ENCODE measurements at places on chromosomes 2 and 18.
A peak's percentile ranks its signal among the peaks of the same experiment; 100 is the strongest.

- no peak for DNase-seq
Measured at GRCh38 chr2:83531206-83531826, 927.8 kb downstream of the SUCLG1 start.

GRCh38 chr2:63673865-63674533, 85.2 kb downstream of the MDH1 start:
- DNase-seq, result no peak

GRCh38 chr2:8646731-8647461, 35.0 kb upstream of the ID2 start:
- DNase-seq, result no peak

- no peak for DNase-seq
Measured at GRCh38 chr2:1839066-1839756, 94.9 kb upstream of the PXDN start.

GRCh38 chr2:78304678-78305077, 720.8 kb upstream of the REG3G start:
- DNase-seq, result no peak

DNA sequence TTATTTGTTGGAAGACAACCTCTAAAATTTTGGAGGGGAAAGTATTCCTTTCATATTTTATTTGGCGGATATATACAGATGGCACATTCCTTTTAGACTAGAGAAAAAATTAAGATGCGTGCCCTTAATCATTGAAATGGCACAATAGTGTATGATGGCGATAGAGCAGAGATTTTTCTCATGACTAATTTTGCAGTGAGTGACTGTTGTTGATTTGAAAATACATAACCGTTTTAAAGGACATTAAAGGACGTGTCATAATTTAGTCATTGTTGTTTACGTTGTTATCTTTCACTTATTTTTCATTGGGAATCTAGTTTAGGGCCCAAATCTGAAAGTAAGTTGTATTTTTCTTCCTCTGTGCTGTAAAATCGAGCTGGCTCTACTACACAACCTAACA, 61.7 kb downstream of the CERS6 start:
- no peak for DNase-seq

- no peak for DNase-seq
Measured at GRCh38 chr2:9300829-9301453, 94.3 kb downstream of the ASAP2 start.

DNA sequence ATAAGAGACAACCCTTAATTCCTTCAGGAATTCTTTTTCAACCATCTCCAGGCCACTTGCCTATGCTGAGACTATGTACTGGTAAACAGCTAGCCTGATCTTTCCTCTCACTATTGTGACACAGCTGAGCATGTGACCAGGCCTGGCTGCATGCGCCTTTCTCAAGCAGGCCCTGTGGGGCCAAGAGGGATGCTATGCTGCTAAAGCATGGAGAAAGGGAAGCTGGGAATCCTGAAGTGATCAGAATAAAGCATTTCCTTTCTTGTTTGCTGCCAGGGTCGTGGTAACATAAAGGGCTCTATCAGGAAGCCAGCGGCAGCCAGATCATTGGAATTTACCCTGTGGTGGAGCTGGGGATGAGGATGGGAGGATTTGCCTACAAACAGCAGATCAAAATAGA, 29.8 kb upstream of the LCLAT1 start:
- DNase-seq, result no peak

DNA sequence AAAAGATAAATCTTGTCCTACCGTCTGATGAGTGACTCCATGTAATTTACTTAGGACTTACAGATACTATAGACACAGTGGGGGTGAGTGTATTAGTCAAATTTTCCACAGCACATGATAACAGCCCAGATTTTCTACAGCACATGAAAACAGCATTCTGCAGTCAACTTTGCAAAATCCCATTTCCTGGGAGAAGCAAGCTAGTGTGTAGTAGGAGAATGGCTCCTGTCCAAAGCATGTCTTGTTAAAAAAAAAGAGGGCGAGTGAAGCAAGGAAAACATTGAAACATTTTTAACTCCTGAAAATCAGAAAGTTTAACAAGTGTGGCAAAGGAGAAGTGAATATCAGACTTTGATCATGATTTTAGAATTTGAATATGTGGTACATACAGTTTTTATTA, 817.8 kb upstream of the FAM98A start:
- DNase-seq, result no peak

DNA sequence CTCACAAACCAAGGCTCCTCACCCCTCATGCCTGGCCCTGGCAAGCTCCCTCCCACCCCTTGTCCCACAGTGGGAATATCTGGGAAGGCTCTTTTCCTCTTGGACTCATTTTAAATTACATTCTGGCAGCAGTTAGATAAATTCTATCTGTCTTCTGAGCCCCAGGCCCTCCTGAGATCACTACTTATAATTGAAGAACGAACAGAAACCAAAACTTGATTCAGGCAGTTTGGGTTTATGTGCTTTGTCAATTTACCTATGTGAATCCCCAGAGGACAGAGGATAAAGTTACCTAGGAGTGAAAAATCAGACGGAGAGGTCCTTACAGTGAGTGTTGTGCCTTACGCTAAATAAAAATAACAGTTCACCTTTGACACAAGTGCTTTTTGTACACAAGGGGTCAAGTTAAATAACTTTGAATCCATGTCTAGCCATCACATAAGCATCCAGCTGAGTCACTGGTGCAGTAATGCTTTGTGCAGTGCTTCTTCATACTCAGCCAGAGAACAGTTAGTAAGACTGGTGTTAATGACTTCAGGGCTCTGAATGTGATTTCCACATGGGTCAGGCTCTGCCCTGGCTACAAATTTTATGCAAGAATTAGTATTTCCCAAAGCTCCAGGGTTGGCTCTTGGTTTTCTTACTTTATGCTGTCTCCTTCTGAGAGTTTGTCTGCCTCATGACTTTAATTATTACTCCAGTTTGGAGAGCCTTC, 329.3 kb downstream of the INSIG2 start:
- no peak for DNase-seq

- DNase-seq, result no peak
Measured at GRCh38 chr18:62586781-62587487, 64.1 kb downstream of the ZCCHC2 start.

- no peak for DNase-seq
Measured at GRCh38 chr18:35122586-35123224, 81.5 kb downstream of the MAPRE2 start.

GRCh38 chr2:30666266-30666874, 140.9 kb downstream of the CAPN13 start:
- DNase-seq, result no peak

DNA sequence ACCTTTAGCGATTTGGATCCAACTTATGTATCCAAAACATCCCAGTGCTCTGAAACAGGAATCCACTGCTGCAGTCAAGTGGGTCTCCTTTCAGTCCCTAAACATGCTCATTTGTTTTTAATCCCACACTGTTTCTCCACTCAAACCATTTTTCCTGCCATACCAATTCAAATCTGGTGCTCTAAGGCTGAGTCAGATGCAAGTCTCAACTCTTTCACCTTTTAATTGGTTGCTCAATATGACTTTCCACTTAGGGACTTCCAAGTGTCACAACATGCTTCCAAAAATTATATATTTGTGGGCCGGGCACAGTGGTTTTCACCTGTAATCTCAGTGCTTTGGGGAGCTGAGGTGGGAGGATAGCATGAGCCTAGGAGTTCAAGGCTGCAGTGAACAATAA, 113.4 kb upstream of the TANK start:
- DNase-seq, result no peak

DNA sequence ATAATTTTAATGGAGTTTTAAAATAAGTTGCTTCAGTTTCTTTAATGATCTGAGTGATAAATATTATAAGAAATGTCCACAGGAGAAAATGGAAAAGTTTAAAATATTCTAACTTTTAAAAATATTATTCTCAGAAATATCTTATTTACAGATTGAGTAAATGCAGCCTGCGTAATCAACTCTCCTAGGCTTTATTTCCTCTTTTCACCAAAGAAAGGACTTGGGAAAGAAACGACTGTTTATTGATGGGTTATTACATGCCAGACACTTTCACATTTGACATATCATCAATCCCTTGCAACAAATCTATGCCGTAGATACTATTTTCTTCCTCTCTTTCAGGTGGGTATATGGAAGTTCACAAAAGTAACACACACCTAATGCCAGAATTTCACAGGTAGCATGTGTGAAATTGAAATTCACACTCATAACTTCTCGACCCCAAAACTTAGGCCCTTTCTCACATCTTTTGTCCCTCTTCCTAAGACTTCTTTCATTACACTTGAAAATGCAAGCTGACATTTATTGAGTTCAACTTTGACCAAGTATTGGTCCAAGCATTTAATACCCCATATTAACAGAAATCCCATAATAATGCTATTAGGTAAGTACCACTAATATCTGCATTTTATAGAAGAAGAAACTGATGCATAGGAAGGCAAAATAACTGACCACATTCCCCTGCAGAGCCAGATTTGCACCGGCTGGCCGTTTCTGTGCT, 49.2 kb downstream of the MYOM1 start:
- DNase-seq, result no peak

GRCh38 chr2:32009516-32010256, 1.1 kb downstream of the MEMO1 start:
- DNase-seq, result peak; percentile 33

- DNase-seq, result no peak
Measured at GRCh38 chr2:5668682-5669250, 23.4 kb upstream of the SOX11 start.

GRCh38 chr2:37653805-37654378, 17.6 kb downstream of the CDC42EP3 start:
- no peak for DNase-seq

- DNase-seq, result no peak
Measured at GRCh38 chr2:140187086-140187485, 1406.9 kb upstream of the NXPH2 start.

GRCh38 chr18:6616981-6617380, 112.5 kb upstream of the ARHGAP28 start:
- no peak for DNase-seq

DNA sequence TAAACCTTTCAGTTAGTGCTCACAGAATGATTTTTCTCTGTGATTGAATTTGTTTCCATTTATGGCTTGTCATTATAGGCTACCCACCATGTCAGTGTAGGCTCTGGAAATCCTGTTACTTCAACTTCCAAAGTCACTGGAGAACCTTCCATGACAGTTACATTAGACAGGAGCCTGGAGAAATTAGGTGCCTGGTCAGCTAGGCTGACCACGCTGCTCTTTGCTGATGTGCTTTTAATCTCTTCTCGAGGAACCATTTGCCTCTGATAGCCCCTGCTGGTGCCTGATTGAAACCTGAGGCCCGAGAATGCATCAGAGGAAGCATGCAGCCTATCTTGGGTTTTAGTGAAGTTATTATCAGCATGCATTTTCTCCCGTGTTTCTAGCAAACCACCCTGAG, 29.6 kb upstream of the TTN start:
- no peak for DNase-seq

DNA sequence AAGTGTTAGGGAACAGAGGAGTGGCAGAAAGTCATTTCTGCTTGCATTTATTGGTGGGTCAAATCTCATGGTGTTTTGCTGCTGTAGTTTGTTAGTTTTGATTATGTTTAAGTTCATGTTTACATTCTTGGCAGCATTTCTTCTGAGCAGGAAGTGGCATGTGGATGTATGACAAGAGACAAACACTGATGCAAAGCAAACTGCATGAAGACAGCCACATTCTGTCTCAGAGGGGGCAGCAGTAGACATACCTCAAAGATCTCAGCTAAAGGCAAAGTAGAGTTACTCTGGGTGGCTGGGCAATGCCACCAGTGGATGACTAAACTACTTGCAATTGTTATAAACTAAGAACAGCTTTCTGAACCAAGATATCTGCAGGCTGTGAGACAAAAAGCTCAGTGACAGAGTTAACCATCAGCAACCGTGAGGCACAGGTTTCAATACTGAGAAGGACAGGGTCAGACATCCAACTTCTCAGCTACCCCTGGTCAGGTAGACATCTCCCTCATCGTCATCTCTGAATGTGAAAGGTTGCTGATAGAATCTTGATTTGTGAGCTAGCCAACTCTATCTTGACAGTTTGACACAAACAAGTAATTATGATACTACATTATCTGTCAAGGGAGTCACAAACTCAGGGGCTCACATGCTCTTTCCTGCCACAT, 16.4 kb downstream of the GALNT3 start:
- no peak for DNase-seq

GRCh38 chr2:196361606-196362326, 190.4 kb upstream of the STK17B start:
- DNase-seq, result no peak

- no peak for DNase-seq
Measured at GRCh38 chr2:69298862-69299261, 88.2 kb downstream of the GFPT1 start.

- DNase-seq, result no peak
Measured at GRCh38 chr2:95234286-95234785, 27.0 kb downstream of the ZNF892 start.

DNA sequence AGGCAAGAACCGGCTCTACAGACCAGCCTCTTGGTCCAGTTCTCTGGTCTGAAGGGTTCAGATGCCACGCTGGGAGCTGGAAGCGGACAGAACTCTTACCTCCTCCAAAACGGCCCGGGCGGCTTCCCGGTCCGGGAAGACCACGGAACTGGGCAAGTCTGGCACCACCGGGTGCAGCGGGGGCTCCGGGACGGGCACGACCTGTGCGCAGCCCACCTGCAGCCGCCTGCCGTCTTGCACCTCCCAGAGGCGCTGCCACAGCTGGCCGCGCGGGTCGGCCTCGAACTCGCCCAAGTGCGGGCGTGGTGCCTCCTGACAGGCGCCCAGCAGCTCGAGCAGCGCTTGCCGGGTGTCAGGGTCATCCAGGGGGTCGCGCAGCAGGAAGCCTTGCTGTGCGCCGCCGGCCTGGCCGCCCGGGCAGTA, 773 bp downstream of the CMPK2 start:
- DNase-seq, result no peak

- DNase-seq, result no peak
Measured at GRCh38 chr2:215324811-215325210, 13.0 kb downstream of the ATIC start.

GRCh38 chr2:101311696-101312017, 3.2 kb upstream of the RNF149 start:
- DNase-seq, result no peak

- DNase-seq, result no peak
Measured at GRCh38 chr2:114011713-114012112, 121.8 kb downstream of the ACTR3 start.

- DNase-seq, result no peak
Measured at GRCh38 chr2:43946685-43947084, 49.1 kb downstream of the LRPPRC start.

GRCh38 chr2:27871802-27872201, 18.4 kb downstream of the RBKS start:
- DNase-seq, result no peak

- DNase-seq, result no peak
Measured at GRCh38 chr2:224832207-224832606, 116.0 kb upstream of the CCDC195 start.

DNA sequence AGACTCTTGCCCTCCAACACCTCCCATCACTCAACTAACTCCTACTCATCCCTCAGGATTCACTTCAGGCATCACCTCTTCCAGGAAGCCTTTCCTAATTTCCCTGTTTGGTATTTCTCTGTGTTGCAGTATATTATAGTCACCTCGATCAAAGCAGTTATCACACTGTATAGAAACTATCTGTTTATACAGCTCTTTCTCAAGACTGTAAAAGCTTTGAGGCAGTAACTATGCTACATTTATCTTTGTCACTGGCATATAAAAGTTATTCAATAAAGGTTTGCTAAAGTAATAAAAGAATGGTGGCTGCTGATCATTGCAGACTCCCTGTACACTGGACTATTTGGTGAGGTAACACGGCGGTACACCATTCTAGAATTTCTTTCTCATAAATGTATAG, 284.9 kb downstream of the PAX3 start:
- DNase-seq, result no peak

All from NK-92 treated with Interleukin-12 subunit alpha and Interleukin-12 subunit beta, amount 100 ng/mL, for 24 hours (cell line).